ENCODE measurements at places on chromosomes 5 and 9. TPM values are rescaled to one million over a fixed set of nuclear protein-coding genes. Genes with fewer than 3 reads are reported as not detected.

Gene PCDHGA1
- 0.05 TPM for total RNA-seq

- H3K27me3 ChIP-seq, result peaks cover 8% of the 10 kb centered on the region
- H3K36me3 ChIP-seq, result peaks cover 9% of the 10 kb centered on the region
- peaks cover 44% of the 10 kb centered on the region for H3K4me1 ChIP-seq
Measured at GRCh38 chr9:134396825-134397224, 70.6 kb downstream of the RXRA start.

- H3K4me1 ChIP-seq, result peaks cover 12% of the 10 kb centered on the region
- no peak overlapping the region for H3K4me3 ChIP-seq
- peaks cover 9% of the 10 kb centered on the region for H3K36me3 ChIP-seq
- H3K27ac ChIP-seq, result no peak overlapping the region
- peaks cover 20% of the 10 kb centered on the region for H3K27me3 ChIP-seq
Measured at GRCh38 chr5:82911910-82912309, 165.3 kb downstream of the TMEM167A start.

GRCh38 chr5:880816-881550 lies 11.6 kb downstream of the BRD9 start:
- H3K36me3 ChIP-seq, result peaks cover 28% of the 10 kb centered on the region
- no peak overlapping the region for H3K27ac ChIP-seq
- H3K4me1 ChIP-seq, result peaks cover 18% of the 10 kb centered on the region
- H3K27me3 ChIP-seq, result no peaks in the 10 kb centered on the region
- DNase-seq, result no peak
- no peak overlapping the region for H3K4me3 ChIP-seq

- H3K27ac ChIP-seq, result no peak overlapping the region
- peaks cover 20% of the 10 kb centered on the region for H3K27me3 ChIP-seq
- DNase-seq, result no peak
- no peaks in the 10 kb centered on the region for H3K4me1 ChIP-seq
- no peaks in the 10 kb centered on the region for H3K36me3 ChIP-seq
- H3K4me3 ChIP-seq, result no peak overlapping the region
Measured at GRCh38 chr5:35383041-35383440, 152.8 kb upstream of the PRLR start.

All from activated T-cell treated with anti-CD3 and anti-CD28 coated beads, Interleukin-2, amount 50 U/mL, for 72 hours (primary cell).